ENCODE measurements at places on chromosomes 6 and 20.

DNA sequence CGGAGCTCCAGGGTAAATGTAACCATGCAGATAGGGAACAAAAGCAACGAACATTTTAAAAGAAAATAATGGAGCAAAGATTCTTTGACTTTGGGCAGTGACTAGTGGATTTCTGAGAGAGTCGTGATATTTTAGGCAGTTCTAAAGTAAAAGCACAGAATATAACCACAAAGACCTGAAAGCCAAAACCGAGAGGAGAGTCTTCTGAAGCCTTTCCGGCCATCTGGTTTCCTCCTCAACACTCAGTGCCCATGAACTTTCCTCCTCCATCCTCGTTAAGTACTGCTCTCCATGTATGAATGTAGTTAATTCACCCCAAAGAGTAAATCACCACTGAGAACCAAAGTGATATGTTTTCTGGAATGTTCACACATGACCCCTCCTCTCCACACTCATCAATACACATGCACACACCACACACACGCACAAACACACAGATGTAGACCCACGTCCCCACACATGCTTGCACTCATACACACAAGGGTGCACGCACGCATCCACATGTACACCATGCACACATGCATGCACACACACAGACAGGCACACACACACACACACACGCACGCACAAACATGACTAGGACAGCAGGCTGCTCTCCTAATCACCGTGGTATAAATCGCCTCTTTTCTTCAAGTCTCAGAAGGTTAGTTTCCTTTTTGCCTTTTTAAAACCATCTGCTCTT lies 109.5 kb downstream of the MYLK4 start:
- no peak for DNase-seq

DNA sequence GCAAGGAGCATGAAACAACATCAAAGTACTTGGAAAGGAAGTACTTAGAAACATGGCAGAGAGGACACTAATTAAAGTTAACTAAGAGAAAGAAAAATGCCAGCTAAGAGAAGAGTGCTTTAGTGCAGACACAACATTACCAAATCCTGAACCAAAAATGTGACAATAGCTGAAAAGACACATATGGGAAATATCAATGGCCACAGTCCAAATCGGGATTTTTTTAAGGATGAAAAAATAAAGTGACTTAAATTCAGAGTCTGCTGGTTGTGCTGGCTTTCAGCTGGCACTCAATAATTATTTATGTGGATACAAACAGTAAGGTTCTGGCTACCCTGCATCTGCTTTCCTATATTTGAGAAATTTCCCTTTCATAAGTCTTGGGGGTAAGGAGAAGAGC lies 12.6 kb upstream of the DST start:
- DNase-seq = peak; percentile 52

DNA sequence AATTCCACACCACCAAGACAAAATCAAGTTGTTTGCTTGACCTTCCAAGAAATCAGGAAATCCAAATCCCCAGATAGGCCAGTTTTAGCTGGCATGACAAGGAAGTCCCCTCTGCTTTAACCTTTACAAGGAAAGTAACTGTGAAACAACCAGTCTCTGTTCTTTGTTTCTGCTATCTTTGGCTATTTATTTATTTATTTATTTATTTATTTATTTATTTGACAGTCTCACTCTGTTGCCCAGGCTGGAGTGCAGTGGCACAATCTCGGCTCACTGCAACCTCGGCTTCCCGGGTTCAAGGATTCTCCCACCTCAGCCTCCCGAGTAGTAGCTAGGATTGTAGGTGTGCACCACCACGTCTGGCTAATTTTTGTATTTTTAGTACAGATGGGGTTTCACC lies 14.5 kb upstream of the GMNN start:
- DNase-seq = no peak

DNA sequence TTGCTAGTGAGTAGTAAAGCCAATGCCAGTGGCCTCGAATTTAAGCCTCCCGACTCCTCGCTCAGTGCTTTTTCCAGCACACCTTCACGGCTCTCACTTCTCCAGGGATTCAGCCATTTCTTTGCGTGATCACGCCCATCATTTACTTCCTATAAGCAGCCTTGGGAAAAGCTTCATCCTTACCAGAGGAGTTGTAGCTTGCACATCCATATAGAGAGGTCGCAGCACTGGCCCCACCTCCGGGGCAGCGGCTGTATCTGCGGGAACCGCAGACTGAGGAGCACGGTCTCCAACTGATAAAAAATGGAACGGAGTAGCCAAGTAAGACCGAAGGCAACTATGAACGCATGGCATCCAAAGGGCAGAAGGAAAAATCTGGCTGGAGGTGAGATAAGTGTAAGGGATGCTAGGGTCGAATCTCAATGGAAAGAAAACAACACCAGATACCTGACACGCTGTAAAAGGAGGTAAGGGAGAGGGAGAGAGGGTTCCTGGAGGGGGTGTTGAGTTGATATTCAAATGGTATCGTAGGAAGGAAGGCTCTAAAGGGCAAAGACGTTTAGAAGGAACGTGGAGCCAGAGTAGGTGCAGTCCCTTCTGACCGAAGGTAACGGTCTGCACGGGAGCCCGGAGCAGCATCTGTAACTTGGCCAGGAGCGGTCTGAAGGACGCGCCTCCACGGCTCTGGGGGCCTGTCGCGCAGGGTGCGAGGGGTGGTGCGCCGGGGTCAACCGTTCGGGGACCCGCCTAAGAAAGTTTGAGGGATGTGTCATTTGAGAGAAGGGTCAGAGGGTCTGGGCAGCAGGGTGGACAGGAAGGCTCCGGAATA lies 640 bp downstream of the NFS1 start:
- no peak for DNase-seq

GRCh38 chr6:137147195-137147594 lies 26.2 kb downstream of the IL22RA2 start:
- DNase-seq = no peak

DNA sequence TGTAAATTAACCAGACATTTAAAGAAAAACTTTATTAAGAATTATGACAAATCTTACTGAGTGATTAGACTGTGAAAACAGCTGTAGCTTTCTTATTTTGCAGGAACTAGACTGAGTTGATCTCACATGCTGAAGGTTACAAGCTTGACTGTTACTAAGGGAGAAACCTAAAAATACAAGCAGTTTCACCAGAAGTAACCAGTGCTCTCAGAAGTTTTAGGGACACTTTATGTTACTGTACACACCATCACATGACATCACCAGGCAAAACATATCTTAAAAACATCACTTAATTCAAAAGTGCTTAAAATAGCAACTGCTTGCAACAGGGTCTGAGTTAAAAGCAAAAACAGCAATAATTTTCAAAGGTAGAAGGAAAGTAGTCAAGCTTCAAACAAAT lies 5.4 kb downstream of the FBXO30 start:
- DNase-seq = no peak

DNA sequence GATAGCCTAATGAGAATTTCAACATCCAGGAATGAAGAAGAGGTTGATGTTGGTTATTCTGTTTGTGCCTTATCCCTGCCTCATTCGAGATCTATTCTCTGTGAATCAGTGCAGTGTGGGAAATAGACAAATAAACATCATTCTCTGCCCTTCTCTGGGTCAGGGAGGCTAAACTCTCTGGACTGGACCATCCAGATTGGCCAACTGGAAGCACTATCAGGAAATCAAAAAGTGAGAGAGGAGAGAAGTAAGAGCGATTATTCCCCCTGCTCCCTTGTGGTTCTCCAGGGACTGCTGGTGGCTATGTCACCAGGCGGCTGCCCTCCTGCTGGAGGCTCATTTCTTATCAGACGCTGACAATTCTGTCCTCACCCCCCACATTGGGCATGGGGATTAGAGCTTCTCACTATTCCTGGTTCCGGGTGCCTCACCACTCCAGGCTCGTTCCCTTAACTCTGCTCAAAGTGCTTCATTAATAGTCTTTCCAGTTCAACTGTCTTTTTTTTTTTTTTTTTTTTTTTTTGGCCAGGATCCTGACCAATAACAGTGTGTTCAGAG lies 201.7 kb upstream of the RREB1 start:
- no peak for DNase-seq

GRCh38 chr20:50220894-50221365 lies 30.3 kb downstream of the CEBPB start:
- DNase-seq = no peak

GRCh38 chr6:117546674-117547073 lies 55.6 kb downstream of the GOPC start:
- no peak for DNase-seq

DNA sequence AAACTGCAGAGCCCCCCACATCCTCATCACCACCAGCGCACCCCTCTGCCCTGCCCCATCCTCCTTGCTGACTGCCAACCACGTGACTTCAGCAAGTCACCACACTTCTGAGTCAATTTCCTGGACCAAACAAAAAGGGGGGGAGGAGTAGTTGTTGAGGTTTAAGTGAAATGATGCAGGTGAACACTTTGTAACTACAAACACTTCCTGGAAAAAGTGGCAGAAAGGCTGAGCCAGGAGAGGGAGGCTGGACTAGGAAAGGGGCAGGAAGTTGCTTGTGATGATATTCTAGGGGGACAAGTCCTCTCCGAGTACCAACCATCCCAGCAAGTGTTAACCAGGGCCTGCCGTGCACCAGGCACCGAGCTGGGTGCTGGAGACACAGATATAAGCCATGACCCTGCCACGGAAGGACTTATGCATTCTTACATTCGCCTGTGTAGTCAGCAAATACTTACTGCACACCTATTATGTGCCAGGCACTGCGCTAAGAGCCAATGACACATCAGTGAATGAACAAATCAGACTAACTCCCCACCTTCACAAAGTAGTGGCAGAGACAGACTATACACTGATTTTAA lies 67.3 kb downstream of the PREX1 start:
- peak; percentile 39 for DNase-seq

DNA sequence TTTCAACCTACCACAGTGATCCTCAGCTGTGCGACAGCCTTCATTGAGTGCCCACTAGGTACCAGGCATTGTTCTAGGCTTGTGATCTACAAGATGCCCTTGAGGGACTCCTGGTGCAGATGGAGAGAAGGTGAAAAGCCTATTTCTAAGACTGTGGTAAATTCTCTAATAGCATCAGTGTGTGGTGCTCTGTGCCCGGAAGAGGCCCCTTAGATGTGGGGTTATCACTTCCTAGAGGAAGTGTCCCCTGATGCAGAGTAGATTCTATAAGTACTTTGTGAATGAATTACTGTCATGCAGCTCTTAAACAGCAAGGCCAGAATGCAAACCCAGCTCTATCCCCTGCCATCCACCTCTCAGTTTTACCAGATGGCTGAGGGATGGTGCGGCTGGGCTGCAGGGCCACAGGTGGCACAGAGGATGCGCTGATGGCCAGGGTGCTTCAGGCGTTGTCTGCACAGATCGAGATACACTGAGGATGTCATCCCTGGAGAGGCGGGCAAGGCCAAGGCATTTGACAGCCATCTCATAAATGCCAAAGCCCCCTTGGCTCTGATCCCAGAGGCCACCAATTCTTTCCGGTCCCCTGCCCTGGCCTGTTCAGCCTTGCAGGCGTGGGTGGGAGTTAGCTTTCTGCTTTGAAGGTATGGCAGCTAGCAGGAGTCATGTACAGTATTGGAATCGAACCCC lies 96.7 kb downstream of the TOX2 start:
- no peak for DNase-seq

- peak; percentile 95 for DNase-seq
Observed at GRCh38 chr20:37734228-37734985, 40.6 kb downstream of the CTNNBL1 start.

GRCh38 chr6:158487495-158487894 lies 72.4 kb upstream of the TMEM181 start:
- DNase-seq = no peak

DNA sequence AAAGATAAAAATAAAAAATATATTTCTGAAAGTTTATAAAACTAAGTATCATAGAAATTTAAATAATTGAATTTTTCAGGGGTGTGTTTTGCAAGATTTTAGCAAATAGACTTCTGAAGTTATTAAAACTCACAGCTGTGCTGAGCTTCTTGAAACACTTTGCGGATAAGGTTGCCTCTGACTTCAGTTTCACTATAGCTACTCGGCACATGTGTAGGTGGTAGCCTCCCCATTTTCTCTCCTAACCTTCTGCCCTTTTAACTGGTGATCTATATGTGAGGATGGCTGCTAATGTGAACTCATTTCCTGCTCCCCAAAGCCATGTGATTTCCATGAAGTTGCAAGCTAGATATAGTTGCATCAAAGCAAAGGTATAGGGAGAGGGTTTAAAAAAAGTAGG lies 129.3 kb upstream of the STMND1 start:
- no peak for DNase-seq

DNA sequence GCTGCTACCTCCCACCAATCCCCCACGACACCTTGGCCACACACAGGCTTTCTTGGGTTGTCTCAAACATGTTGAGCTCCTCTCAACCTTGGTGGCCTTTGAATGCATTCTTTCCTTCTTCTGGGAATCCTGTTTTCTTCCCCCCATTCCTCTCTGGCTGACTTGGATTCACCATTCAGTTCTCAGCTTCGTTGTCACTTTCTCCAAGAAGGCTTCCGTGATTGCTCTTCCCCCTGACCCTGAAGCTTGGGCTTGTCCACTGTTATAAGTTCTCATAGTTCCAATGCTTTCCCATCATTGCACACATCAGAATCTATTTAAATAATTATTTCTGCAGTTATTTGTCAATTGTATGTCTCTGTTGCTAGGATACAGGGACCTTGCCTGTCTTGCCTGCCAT lies 64.2 kb downstream of the RBM38 start:
- DNase-seq = no peak

- DNase-seq = no peak
Observed at GRCh38 chr6:152572338-152573088, 64.6 kb downstream of the SYNE1 start.

GRCh38 chr6:21441386-21441785 lies 152.2 kb upstream of the SOX4 start:
- no peak for DNase-seq

DNA sequence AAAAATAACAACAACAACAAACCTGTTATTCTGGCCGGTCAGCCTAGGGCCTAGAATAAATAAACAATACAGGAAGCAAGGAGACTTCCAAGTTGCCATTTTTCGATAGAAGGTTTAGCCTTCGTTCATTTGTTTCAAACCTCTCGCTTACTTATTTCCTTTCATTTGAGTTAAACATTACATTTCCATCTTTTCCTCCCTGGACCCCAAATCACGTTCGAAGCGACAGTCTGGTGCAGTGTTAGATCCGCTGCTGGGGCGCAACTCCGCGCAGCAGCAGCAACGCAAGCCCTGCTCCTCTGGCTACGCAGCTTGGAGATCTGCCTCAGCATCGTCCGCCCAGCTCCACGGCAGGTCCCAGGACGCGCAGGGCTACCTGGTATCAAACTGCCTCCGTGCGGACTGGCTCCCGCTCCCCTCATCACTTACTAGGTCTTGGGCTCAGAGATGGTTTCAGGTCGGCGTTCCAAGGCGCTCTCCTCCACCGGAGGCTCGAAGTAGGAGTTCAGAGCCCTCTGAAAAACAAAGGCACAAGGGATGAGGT lies 530 bp downstream of the TDP2 start:
- DNase-seq = no peak

GRCh38 chr6:75855052-75855451 lies 106.0 kb downstream of the MYO6 start:
- DNase-seq = peak; percentile 71

GRCh38 chr20:19628570-19629134 lies 129.4 kb upstream of the RIN2 start:
- peak; percentile 80 for DNase-seq

- DNase-seq = no peak
Observed at GRCh38 chr20:57759724-57760123, 49.9 kb upstream of the PMEPA1 start.

Measured in fibroblast of the aortic adventitia (primary cell).